ENCODE measurements at places on chromosomes 1 and 21.

DNA sequence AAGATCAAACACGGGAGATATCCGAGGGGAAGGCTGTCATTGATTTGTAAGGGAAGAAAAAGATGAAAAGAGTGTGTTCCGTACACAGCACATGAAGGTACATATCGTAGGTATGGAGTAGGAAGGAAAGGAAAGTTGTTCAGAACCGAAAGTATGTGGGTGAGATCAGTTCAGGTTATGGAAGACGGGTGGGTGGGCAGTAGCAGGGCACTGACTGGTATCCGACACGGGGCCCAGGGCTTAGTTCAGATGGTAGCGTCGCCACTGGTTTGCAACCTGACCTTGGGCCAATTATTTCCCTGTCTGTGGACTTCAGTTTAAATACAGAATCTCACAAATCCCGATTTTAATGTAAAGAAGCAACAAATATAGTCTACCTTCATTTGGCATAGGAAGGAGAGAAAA, 27.8 kb upstream of the A3GALT2 start:
- no peak for DNase-seq

DNA sequence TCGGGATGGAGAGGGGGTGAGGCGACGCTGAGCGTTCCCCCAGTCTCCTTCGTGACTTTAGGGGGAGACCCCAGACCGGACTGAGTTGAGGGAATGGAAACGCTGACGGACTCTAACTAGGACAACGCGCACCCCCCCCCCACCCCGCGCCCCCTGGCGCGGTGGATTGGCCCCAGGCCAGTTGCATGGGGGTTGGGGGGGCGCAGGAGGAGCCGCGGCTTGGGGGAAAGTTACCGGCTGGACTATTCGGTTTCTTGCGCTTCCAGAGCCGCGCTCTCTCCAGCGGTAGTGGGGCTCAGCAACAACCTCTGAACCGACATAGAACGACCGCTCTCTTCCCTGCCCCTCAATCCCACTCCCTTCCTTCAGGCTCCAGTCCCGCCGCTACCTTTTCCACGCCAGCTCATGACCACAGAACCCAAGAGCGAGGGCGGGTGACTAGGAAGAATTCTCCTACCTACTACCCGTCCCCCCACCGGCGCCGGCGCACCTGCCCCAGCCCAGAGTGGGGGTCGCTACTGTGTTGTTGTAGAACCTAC, 694 bp downstream of the ZBTB7B start:
- DNase-seq, result no peak

- no peak for DNase-seq
Measured at GRCh38 chr21:43916691-43917514, 51.9 kb downstream of the AGPAT3 start.

- no peak for DNase-seq
Measured at GRCh38 chr1:110282395-110282794, 56.8 kb upstream of the RBM15 start.

- no peak for DNase-seq
Measured at GRCh38 chr21:43645136-43645891, 14.0 kb downstream of the HSF2BP start.

DNA sequence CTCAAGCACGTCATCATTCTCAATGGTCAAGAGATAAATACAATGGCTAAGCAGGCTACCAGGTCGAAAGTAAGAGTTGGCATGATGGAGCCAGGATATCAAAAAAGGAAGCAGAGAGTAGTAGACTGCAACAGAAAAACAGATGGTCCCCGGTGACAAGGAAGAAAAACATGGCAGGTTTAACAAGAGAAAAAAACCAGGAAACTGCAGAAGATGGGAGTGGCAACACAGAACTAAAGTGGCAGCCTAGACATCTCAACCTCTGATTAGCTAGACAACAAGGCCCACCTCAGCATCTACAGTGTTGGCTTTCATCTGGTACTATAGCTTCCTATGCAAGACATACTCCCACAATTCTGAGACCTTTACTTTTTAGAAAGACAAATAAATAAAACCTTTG, 3.1 kb downstream of the UBR4 start:
- DNase-seq, result no peak

Measured in esophagus squamous epithelium (tissue), 5 donors.